ENCODE measurements at places on chromosomes 1 and 21.

DNA sequence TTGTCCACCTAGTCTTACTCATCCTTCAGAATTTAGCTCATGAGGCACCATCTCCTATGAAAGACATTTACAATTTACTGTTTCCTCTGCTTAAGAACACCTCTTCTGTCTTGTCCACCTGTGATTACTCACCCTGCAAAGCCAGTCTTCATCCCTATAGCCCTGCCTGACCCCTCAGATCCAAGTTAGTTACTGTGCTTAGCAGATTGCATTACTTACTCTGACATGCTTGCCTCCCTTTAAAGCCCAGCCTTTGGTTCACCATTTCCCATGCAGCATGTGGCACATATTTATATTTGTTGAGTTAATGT lies 60.9 kb upstream of the VCAM1 start:
- DNase-seq: no peak

DNA sequence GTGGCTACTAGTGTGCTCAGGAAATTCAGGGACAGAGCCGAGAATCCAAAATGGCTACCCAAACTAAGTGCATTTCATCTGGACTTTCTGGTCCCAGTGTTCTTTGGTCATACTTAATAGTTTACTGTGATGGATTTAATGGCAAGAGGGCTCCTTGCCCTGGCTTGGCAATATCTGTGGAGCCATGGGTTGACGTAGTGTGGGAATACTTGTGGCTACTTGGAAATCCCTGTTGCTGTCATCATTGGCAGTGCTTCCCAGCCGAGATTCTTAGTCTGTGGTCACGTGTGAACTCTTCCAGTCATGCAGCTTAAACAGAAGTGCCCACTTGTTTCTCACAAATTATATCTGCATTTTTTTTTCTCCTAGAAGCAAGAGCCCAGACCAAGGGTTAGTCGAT lies 198.9 kb downstream of the HS2ST1 start:
- DNase-seq: no peak

GRCh38 chr1:50091068-50091467 lies 17.7 kb upstream of the ELAVL4 start:
- no peak for DNase-seq

DNA sequence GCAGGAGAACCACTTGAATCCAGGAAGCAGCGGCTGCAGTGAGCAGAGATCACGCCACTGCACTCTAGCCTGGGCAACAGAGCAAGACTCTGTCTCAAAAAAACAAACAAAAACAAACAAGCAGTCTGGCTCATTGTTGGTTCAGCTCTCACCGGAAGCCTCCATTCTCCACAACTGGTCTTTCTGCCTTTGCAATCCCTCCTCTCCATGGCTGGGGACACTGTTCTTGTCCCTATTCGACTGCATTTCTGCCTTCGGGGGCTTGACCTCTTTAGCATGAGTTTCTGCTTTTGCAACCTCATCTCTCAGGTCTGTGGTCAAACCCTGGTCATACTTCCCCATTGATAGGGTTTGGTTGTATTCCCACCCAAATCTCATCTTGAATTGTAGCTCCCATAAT lies 216.3 kb upstream of the NR5A2 start:
- no peak for DNase-seq

DNA sequence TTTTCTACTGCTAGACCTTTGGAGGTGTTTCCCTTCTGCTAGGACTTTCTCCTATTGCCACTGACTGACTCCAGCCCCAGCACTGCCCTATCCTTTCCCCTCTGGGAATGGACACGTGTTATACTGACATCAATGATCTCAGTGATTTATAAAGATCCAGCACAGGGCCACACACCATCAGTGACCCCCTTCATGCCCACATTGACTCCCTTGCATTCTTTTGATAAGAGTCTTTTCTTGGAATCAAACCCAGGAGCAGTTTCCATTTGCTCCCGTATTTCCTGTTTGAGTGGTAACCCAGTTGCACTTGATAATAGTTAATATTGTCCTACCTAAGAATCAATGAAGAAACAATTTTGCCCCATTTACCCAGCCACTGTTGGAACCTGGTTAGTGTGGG lies 501.0 kb upstream of the USP24 start:
- no peak for DNase-seq

Measured in stimulated activated naive CD4-positive, alpha-beta T cell treated with Interleukin-2 at 50 U/mL for 16 hours (primary cell).